ENCODE measurements at places on chromosomes 7 and 10. TPM values are rescaled to one million over a fixed set of nuclear protein-coding genes. Genes with fewer than 3 reads are reported as not detected.

- no peaks in the 10 kb centered on the region for H3K36me3 ChIP-seq
- no peaks in the 10 kb centered on the region for H3K27me3 ChIP-seq
- H3K4me1 ChIP-seq, result no peaks in the 10 kb centered on the region
- H3K27ac ChIP-seq, result no peak overlapping the region
These were observed 49.2 kb downstream of the ADRA2A start for GRCh38 chr10:111126077-111126476.

WNT8B gene
- not detected for total RNA-seq

- no peak overlapping the region for H3K4me3 ChIP-seq
- H3K27me3 ChIP-seq, result no peaks in the 10 kb centered on the region
- no peaks in the 10 kb centered on the region for H3K36me3 ChIP-seq
These were observed 34.2 kb upstream of the C10orf90 start for GRCh38 chr10:126704649-126705048.

DNA sequence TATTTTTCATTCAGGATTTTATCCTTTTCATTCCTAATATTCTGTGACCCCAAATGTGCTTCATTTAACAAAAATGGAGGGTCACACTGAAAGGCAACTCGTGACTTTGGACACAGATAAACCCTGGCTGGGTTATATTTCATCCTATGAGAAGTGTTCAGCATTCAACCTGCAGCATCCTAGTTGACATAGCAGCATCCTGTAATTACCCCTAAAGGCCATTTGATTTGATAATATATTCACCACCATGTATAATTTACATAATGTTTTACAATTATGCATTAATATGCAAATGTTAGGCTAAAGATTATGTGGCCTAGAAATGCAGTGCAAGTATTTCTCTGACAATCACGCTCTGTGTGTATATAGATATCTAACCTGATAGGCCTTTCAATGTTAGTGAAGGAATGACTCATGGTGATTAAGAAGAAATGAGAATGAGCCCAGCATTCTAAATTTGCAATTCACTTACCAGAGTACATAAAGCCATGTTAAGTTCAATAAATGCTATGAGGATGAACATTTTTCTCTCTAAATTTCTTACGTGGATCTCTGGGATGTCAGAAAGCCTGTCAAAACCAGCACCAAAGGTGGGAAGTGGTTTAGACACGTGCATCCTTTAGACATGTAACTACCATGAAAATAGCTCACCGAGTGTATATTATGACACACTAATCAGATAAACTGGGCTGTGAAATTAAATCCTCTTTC, 337.7 kb upstream of the AOAH start:
- H3K27ac ChIP-seq, result no peak overlapping the region
- H3K27me3 ChIP-seq, result no peaks in the 10 kb centered on the region
- DNase-seq, result no peak
- no peak overlapping the region for H3K4me3 ChIP-seq
- no peaks in the 10 kb centered on the region for H3K4me1 ChIP-seq
- no peaks in the 10 kb centered on the region for H3K36me3 ChIP-seq

GRCh38 chr7:155218276-155219153, 79.2 kb upstream of the INSIG1 start:
- H3K4me3 ChIP-seq, result no peak overlapping the region
- H3K4me1 ChIP-seq, result peaks cover 13% of the 10 kb centered on the region
- peaks cover 73% of the 10 kb centered on the region for H3K27me3 ChIP-seq
- no peaks in the 10 kb centered on the region for H3K36me3 ChIP-seq

GRCh38 chr7:78171398-78171797, 372.8 kb downstream of the PHTF2 start:
- H3K4me1 ChIP-seq, result no peaks in the 10 kb centered on the region
- DNase-seq, result no peak
- H3K36me3 ChIP-seq, result no peaks in the 10 kb centered on the region
- H3K27ac ChIP-seq, result no peak overlapping the region
- peaks cover 5% of the 10 kb centered on the region for H3K27me3 ChIP-seq

NUP205 gene
- total RNA-seq, result 223 TPM

DNA sequence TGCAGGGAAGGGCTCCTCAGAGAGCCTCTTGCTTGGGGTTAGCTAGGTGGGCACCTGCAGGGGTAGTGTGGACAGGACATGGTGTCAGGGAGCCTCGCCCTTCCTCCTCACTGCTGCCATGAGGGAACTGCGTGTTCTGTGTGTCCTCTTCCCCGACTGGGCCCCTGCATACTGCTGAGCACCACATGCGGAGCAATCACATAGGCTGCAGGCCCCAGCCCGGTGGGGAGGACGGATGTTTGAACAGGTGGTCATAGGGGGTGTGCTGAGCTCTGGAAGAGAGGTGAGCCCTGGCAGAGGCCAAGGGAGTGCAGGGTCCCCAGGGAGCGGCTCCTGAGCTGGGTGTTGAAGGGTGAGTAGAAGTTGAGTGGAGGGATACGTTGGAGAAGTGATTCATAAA, 48.3 kb upstream of the ZMIZ2 start:
- H3K36me3 ChIP-seq, result peaks cover 67% of the 10 kb centered on the region
- H3K4me1 ChIP-seq, result no peaks in the 10 kb centered on the region
- no peak for DNase-seq

STAG3 gene
- total RNA-seq, result 2.5 TPM

- no peaks in the 10 kb centered on the region for H3K36me3 ChIP-seq
- no peaks in the 10 kb centered on the region for H3K4me1 ChIP-seq
- no peak for DNase-seq
These were observed 49.9 kb downstream of the SORCS3 start for GRCh38 chr10:104690959-104691358.

SUGCT gene
- 1.1 TPM for total RNA-seq

HOXA13 gene
- not detected for total RNA-seq

- H3K27me3 ChIP-seq, result no peaks in the 10 kb centered on the region
- DNase-seq, result peak; percentile 68
- peak within 1 kb of the TSS; percentile 64 for H3K27ac ChIP-seq
- peaks cover 4% of the 10 kb centered on the region for H3K36me3 ChIP-seq
- H3K4me3 ChIP-seq, result peak within 1 kb of the TSS; percentile 45
These were observed at the start of gene SOSTDC1 for GRCh38 chr7:16465469-16466361. SOSTDC1 (minus strand) TSS chr7:16465738; CDS start chr7:16465668, 70 bp downstream.

GRCh38 chr10:120131183-120131582, 238.7 kb downstream of the SEC23IP start:
- H3K27ac ChIP-seq, result no peak overlapping the region
- H3K4me3 ChIP-seq, result no peak overlapping the region
- peak; percentile 6 for DNase-seq

DNA sequence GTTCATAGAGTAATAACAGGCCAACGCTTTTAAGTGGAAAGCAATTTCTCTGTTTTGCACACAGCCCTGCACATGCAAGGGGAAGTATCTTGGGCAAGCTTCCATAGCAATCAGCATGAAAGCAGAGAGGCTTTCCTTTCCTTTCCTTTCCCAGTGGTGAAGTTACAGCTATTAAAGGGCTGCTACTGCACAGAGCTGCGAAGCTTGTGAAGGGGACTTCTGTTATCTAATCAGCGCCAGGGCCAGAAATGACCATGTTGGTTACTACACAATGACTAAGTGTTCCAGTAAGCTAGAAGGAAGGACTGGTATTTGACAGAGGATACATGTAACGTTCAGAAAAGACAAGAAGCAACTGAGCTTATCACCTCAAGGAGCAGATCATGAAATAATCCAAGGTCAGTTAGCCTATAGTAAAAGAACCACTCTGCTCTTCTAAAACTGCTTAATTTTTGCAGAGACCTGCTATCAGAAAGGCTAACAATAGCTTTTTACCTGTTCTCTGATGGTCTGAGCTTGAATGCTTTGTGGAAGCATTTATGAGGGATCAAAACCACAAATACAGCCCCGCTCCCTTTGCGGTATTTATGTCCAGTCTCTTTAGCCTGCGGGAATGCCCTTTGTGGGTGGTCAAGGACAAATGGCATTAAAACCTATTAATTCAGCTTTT, 45.9 kb downstream of the SGMS1 start:
- H3K27ac ChIP-seq, result peak overlapping the region; percentile 97
- H3K27me3 ChIP-seq, result no peaks in the 10 kb centered on the region
- DNase-seq, result peak; percentile 96
- H3K36me3 ChIP-seq, result no peaks in the 10 kb centered on the region

DNA sequence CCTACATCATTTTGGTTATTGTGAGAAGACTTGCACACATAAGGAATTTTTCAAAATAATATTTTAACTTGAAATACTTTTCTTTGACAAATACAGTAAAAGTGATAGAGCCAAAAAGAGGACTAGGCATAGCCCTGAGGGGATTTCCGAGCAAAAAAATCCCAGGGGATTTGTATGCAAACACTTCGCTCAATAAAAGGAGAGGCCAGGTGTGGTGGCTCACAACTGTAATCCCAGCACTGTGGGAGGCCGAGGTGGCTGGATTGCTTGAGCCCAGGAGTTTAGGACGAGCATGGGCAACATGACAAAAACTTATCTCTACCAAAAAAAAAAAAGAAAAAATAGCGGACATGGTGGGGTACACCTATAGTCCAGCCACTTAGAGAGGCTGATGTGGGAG, 193.0 kb downstream of the PCDH15 start:
- no peaks in the 10 kb centered on the region for H3K36me3 ChIP-seq
- DNase-seq, result no peak
- no peaks in the 10 kb centered on the region for H3K27me3 ChIP-seq
- no peaks in the 10 kb centered on the region for H3K4me1 ChIP-seq

GRCh38 chr7:133071506-133071905, 10.4 kb downstream of the CHCHD3 start:
- no peaks in the 10 kb centered on the region for H3K4me1 ChIP-seq
- no peak for DNase-seq
- no peak overlapping the region for H3K4me3 ChIP-seq
- no peaks in the 10 kb centered on the region for H3K27me3 ChIP-seq

DNA sequence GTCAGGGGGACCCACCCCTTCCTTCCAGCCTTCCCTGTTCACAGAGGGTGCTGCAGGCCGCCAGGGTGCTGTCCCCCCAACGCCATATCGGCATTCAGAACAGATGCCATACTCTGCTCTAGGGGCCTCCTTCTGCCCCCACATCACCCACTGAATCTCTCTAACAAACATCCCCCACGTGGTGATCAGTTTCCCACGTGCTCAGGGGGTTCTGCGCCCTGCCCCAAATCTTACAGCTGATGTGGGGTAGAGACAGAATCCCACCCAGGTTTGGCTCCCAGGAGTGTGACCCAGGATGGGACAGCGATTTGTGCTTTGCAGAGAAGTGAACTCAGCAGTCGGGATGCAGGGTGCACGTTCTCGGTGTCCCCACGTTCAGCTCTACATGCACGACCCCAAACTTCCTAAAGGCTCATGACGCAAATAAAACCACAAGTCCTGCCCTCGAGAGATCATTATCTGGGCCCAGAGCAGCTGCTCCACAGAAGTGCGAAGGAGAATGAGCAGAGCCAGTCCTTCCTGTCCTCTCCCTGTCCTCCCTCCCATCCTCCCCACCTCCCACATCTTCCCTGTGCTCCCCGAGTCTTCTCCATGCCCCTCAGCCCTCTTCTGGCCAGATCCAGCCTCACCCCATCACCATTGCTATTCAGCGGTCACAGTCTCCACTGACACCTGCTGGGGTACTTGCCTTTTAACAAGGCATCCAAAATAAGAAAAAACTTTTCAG, 423.4 kb downstream of the DNAJB6 start:
- H3K36me3 ChIP-seq, result no peaks in the 10 kb centered on the region
- H3K27me3 ChIP-seq, result peaks cover 49% of the 10 kb centered on the region
- H3K4me3 ChIP-seq, result no peak overlapping the region
- DNase-seq, result no peak
- no peak overlapping the region for H3K27ac ChIP-seq

OPALIN gene
- not detected for total RNA-seq

DNA sequence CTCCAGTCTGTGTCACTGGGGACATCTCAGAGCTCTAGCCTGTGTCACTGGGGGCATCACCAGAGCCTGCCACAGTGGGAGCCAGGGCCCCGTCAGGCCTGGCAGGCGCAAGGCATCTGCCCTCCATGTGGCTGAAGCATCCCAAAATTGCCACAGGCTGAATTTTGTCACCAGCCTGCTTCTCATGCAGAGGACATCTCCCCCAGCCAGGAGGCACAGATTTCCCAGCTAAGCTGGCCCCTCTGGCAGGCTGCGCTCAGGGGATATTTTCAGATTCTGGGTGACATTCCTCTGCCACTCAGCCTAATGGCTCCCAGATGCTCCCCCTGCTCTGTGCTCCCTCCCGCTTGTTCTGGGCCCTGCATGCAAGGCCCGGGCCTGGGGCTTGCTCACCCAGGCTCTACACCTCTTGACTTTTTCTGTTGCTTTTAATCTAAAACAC, 64.6 kb downstream of the COL13A1 start:
- peaks cover 75% of the 10 kb centered on the region for H3K27me3 ChIP-seq
- no peak overlapping the region for H3K27ac ChIP-seq
- no peaks in the 10 kb centered on the region for H3K4me1 ChIP-seq
- no peaks in the 10 kb centered on the region for H3K36me3 ChIP-seq

DNA sequence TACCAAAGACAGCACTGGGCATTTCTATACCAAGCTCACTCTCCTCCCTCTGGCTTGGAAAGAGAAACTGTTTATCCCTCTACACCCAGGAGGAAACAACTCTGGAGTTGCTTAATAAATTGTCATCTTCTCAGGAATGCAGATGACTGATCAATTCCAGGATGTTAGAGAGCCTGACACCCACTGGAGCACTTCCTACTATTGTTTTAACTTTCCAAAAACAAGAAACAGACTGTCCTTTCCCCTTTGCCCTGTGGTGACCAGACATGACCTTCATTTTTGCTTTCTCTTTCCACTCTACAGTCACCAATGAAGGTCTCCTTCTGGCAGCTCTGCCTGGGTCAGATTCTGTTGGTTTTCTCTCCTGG, 19.6 kb downstream of the GIMAP4 start:
- no peaks in the 10 kb centered on the region for H3K4me1 ChIP-seq
- DNase-seq, result no peak
- H3K4me3 ChIP-seq, result no peak overlapping the region
- H3K36me3 ChIP-seq, result no peaks in the 10 kb centered on the region

SPDYE5 gene
- total RNA-seq, result 0.09 TPM

CFAP46 gene
- not detected for total RNA-seq

DNA sequence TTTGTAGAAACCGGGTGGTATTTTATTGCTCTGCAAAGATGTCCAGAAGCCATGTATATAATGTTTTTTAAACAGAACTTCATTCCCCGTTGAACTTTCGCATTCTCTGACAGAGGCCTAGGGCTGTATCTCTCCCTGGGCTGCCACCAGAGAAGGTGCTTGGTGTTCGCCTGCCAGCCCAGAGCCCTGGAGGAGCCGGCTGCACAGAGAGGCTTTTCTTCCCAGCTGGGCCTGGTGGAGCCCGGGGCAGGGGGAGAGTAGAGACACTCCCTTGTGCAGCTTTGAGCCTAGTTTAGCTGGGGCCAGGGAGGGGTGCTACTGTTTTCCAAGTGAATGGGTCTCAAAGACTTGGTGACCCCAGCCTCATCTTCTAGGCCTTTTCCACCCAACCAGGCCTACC, 13.6 kb upstream of the TRIM8 start:
- no peak overlapping the region for H3K4me3 ChIP-seq
- 0 out of 3 replicates have a peak, but pooled peaks cover 3% of the 10 kb centered on the region for H3K36me3 ChIP-seq
- no peak for DNase-seq
- H3K4me1 ChIP-seq, result peaks cover 10% of the 10 kb centered on the region
- H3K27ac ChIP-seq, result no peak overlapping the region

GRCh38 chr7:1678571-1679325, 8.7 kb downstream of the ELFN1 start:
- no peaks in the 10 kb centered on the region for H3K4me1 ChIP-seq
- DNase-seq, result no peak
- no peak overlapping the region for H3K27ac ChIP-seq
- H3K36me3 ChIP-seq, result no peaks in the 10 kb centered on the region

GRCh38 chr10:43453266-43453831, 16.4 kb downstream of the ZNF487 start:
- H3K4me3 ChIP-seq, result no peak overlapping the region
- peaks cover 16% of the 10 kb centered on the region for H3K4me1 ChIP-seq
- no peak overlapping the region for H3K27ac ChIP-seq
- no peak for DNase-seq

GRCh38 chr7:27102581-27103442, at the start of gene HOXA2:
HOXA2 (minus strand) TSS chr7:27102683; CDS start chr7:27102500, 183 bp downstream.
- H3K27me3 ChIP-seq, result peaks cover 73% of the 10 kb centered on the region
- no peaks in the 10 kb centered on the region for H3K4me1 ChIP-seq
- no peaks in the 10 kb centered on the region for H3K36me3 ChIP-seq
- no peak within 1 kb of the TSS for H3K27ac ChIP-seq
- H3K4me3 ChIP-seq, result no peak within 1 kb of the TSS
